Foreskin fibroblast (primary cell): ENCODE measurements at places on chromosomes 7 and 10.

- DNase-seq, result peak; percentile 72
These were observed 161.3 kb downstream of the SLIT1 start for GRCh38 chr10:97024168-97025073.

GRCh38 chr7:123351516-123352505 lies 152.0 kb upstream of the SLC13A1 start:
- no peak for DNase-seq

DNA sequence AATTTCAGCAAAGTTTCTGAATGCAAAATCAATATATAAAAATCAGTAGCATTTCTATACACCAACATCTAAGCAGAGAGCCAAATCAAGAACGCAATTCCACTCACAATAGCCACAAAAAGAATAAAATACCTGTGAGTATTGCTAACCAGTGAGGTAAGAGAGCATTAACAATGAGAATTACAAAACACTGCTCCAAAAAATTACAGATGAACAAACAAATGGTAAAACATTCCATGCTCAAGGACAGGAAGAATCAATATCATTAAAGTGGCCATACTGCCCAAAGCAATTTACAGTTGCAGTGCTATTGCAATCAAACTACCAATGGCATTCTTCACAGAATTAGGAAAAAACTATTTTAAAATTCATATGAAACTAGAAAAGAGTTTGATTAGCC lies 61.5 kb downstream of the HECTD2 start:
- DNase-seq, result no peak

DNA sequence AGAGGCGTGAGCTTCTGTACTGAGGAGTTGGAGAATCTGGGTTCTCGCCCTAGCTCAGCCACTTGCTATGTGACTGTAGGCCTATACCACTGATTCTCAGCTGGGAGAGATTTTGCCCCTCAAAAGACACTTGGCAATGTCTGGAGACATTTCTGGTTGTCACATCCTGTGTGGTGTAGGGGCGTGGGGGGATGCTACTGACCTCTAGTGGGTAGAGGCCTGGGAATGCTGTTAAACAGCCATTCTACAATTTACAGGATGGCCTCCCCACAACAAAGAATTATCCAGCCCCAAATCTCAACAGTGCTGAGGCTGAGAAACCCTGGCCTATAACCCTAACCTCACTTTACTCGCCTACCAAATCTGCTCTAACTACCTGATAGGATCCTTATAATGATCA lies 58.8 kb upstream of the GAD2 start:
- DNase-seq, result no peak

GRCh38 chr7:99006739-99007424 lies 128.6 kb downstream of the TRRAP start:
- no peak for DNase-seq

- DNase-seq, result no peak
These were observed 58.3 kb downstream of the FRMPD2 start for GRCh38 chr10:48216204-48216505.

- no peak for DNase-seq
These were observed 23.1 kb downstream of the KDM7A start for GRCh38 chr7:140153666-140154161.

GRCh38 chr10:94546901-94547185 lies 1.3 kb downstream of the HELLS start:
- peak; percentile 6 for DNase-seq

- no peak for DNase-seq
These were observed 392.0 kb downstream of the PAXIP1 start for GRCh38 chr7:154610903-154611302.

GRCh38 chr10:27537787-27538186 lies 33.7 kb downstream of the RAB18 start:
- DNase-seq, result no peak
